ENCODE measurements at places on chromosomes 11 and 22. TPM values are rescaled to one million over a fixed set of nuclear protein-coding genes. Genes with fewer than 3 reads are reported as not detected.

DNA sequence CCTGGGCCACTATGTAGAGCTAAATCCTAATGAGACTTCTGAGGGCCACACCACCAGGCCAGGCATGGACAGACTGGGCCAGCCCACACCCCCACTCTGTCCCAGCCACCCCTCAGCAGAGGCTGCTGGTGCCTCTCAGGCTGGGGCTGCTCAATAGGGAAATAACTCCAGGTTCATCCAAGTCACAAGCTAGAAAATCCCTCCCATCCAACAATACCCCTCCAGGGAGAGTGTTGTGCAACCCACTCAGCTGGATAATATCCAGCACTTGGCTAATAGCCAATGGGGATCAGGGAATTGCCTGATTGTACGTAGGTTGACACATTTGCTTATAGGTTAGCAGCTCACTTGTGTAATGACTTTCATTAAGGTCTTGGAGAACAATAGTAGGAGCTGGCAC is 64.1 kb upstream of the WNT11 start:
- no peak for DNase-seq

DNA sequence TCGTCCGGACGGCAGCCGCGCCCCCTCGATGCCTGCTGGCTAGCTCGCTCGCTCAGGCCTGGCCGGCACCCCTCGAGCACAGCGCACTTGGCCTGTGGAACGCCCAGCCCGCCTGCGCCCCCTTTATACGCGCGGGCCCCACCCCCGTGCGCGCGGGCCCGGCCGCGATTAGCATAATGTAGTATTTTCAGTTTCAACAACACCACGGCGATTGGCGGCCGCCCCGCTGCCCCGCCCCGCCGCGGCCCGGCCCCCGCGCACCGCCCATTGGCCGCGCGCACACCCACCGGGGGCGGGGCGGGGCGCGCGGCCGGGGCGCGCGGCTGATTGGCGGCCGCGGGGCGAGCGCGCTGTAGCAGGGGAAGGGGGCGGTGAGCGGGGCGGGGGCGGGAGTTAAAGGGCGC is at the start of gene CDKN1C:
TSS of gene CDKN1C (minus strand) at position 98 of the 404 bp plus-strand sequence. CDS start 319 bp downstream, outside the sequence.
- peak; percentile 62 for DNase-seq

Gene ELF5
- not detected for total RNA-seq

- no peak for DNase-seq
Measured at GRCh38 chr11:37907436-37908218, 1309.6 kb upstream of the RAG2 start.

Gene FAM83F
- total RNA-seq: not detected

Gene DMC1
- 0.28 TPM for total RNA-seq

DNA sequence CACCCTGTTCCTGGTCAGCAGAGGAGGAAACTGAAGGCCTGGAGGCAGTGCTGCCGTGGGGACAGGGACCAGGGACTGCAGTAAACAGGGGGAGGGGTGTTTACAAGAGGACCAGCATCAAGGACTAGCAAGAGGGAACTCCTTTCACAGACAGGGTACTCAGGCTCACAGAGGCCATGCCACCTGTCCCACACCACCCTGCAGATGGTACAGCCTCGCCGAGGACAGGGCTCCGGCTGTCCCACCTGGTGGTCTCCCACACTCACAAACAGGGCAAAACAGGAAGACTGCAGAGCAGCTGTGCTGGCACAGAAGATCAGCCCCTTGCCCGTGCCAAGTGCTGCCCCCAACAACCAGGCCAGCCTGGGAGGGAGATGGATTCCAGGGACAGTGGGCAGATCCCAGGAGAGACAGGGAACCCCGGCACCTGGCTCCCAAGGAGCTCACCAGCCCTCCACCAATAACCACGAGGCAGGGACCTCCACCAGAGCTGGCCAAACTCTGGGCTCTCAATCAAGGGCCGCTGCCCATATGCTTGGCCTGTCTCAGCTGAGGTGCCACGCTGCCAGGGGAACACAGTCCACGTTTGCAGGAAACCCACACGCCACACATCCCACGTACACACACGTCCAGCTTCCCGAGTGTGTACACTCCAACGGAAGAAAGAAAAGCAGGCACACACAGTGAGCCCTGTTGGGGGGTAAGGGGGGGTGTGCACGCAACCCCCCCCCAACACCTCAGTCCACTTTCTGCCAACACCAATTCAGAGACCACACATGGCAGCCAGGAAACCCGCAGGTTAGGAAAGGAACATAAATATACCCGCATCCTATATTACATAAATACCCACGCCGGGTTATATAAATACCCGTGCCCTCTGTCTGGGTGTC is 2.1 kb downstream of the CSNK1E start:
- DNase-seq: no peak

Measured in A172 (cell line).